ENCODE measurements at places on chromosomes 2 and 18.

GRCh38 chr2:58101500-58101899 is 54.9 kb downstream of the VRK2 start:
- DNase-seq: no peak

- DNase-seq: no peak
Measured at GRCh38 chr18:63150942-63151421, 168.6 kb downstream of the BCL2 start.

DNA sequence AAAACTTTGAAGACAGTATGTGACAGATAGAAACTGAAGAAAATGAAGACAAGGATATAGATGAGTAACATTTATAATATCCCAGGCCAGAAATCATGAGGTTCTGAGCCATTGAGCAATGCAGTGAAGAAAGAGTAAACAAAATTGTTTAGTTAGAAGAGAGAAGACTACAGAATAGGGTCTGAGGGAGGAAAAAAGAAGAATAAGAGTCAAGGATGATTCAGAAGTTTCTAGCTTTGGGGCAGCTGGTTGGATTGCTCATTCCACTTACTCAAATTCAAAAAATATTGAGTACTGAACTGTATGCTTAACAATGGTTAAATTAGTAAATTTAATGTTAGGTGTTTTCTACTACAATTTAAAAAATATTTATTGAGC is 155.0 kb upstream of the OTX1 start:
- no peak for DNase-seq

DNA sequence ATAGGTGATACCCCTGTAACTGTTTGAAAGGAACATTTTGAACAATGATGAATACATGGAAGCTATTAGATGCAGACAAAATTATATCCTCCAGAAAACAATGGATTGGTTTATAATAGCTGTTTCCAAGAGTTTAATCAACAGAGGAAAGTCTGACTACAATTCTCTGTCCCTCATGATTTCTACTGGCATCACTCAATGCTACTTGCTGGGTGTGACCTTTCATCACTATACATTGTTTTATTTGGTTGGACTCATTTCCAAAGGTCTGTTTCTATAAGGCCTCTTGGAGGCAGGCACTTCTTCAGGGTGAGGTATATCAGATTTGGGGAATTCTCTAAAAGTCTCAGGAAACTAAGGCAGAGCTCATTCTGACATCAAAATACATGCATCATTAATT is 636.1 kb upstream of the SLC8A1 start:
- no peak for DNase-seq

GRCh38 chr2:28293416-28293815 is 99.2 kb upstream of the FOSL2 start:
- DNase-seq: no peak

DNA sequence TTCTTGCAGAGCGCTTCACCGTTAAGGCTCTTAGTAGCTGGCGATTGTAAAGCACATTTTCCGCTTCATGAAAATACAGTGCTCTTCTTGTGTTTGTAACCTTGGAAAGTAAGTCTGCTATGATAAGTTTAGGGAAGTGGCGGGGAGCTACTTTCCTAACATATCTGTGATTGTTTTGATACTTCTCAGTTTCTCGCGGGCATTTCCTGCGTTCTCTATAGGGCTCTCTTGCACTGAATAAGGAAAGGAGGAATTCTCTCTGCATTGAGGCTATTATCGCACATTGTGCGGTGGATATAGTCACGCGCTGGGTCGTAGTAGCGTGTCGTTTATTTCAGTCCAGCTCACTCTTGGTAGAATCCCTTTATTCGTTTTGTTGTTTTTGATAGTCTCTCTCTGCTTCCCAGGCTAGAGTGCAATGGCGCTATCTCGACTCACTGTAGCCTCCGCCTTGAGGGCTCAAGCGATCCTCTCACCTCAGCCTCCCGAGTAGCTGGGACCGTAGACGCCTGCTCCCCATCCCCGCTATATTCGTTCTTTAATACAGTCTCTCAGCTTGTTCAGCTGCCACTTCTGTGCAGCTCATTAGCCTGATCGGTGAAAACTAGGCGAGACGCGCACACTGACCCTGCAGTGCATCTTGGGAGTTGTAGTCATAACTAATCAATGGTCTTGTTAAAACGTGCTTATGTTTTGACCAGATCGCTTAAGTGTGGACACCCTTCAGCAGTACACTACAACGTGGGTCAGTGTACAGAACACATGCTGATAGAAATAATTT is 1.0 kb upstream of the PPP4R3B start:
- DNase-seq: peak; percentile 43

GRCh38 chr2:113829761-113830160 is 60.1 kb upstream of the ACTR3 start:
- no peak for DNase-seq

DNA sequence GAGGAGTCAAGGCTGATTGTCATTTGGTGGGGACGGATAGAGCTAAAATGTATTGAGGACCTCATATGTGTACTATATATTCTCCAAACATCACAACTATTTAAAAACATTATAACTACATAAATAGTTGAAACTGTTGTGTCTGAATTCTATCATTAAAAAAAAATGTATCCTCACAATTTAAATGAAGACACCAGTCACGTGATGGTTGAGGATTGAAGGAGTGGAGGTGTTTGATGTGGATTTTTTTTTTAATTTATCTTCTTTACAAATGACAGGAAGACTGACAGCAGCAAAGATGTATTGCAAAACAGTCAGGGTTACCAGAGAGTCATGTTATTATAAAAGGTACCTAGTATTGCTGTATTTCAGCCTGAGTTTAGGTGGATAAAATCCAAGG is 30.0 kb downstream of the GNAL start:
- DNase-seq: no peak

GRCh38 chr18:21522530-21522929 is 78.0 kb downstream of the ESCO1 start:
- DNase-seq: no peak

- DNase-seq: no peak
Measured at GRCh38 chr2:82084679-82085392, 1780.3 kb upstream of the LRRTM1 start.

DNA sequence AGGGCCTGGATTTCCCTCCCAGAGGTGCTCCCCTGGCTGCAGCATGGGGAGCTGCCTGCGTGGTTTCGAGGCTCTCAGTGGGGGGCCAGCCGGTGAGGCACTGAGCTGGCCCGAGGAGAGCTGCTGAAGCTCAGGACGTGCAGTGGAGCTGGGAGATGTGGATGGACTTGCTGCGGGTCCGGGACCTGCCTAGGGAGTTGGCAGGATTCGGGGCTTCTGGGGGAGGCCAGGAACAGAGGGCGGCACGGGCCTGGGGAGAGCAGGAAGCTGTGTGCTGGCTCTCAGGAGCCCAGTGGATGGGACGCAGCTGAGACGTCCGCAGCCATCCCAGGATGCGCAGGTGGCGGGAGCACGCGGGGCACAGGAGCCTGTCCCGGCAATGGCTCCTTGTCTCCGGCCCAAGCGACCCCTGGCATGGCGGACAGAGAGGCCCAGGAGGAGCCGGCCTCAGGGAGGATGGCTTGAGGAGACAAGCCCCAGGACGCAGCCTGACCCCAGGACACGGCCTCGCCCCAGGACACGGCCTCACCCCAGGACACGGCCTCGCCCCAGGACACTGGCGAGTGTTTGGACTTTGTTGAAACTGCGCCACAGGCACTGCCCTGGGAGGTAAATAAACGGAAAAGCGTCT is 116.1 kb downstream of the NFATC1 start:
- DNase-seq: peak; percentile 31

DNA sequence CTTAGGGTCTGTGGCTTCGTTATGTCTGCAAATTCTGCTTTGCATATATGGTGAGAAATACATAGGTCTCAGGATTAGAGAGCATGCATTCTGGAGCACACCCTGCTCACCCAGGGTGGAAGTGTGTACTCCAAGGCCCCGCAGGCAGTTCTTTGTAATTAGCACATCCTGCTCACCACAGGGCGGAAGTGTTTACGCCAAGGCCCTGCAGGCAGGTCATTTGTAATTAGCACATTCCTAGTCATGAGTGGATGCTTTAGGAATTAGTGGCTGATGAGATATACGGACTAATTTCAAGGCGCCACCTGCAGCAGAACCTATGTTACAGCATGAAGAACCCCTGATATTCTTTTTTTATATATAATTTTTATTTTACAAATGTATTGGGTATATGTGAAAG is 4.2 kb downstream of the ALLC start:
- DNase-seq: peak; percentile 8

DNA sequence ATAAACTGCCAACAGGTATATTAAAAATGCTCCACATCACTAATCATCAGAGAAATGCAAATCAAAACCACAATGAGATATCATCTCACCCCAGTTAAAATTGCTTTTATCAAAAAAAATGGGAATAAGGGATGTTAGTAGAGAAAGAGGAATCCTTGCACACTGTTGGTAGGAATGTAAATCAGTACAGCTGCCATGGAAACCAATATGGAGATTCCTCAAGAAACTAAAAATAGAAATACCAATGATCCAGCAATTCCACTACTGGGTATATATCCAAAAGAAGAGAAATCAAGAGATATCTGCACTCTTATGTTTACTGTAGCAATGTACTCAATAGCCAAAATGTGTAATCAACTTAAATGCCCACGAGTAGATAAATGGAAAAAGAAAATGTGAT is 40.6 kb downstream of the ZRANB3 start:
- no peak for DNase-seq

DNA sequence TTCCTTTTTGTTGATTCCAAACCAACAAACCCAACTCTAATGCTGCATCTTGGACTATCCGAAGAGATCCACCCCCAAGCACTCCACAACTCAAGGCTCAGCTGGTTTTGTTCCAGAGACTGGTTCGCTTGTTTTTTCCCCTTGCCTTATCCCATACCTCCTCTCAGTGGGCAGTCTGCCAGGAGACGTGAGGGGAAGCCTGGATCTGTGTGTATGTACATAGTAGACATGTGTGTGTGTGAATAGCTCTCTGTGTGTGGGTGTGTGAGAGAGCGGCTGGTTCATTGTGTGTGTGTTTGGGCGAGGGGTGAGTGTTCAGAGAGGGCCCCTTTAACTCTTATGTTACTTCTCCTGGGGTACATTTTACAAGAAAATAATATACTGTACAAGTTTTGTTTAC is 94.4 kb downstream of the NRP2 start:
- no peak for DNase-seq

GRCh38 chr18:38948436-38948835 is 1382.8 kb upstream of the CELF4 start:
- DNase-seq: no peak

GRCh38 chr2:118496467-118496866 is 351.0 kb downstream of the EN1 start:
- no peak for DNase-seq

GRCh38 chr2:56008661-56009431 is 85.3 kb upstream of the EFEMP1 start:
- DNase-seq: peak; percentile 81

- DNase-seq: no peak
Measured at GRCh38 chr2:229748950-229749349, 34.6 kb upstream of the DNER start.

DNA sequence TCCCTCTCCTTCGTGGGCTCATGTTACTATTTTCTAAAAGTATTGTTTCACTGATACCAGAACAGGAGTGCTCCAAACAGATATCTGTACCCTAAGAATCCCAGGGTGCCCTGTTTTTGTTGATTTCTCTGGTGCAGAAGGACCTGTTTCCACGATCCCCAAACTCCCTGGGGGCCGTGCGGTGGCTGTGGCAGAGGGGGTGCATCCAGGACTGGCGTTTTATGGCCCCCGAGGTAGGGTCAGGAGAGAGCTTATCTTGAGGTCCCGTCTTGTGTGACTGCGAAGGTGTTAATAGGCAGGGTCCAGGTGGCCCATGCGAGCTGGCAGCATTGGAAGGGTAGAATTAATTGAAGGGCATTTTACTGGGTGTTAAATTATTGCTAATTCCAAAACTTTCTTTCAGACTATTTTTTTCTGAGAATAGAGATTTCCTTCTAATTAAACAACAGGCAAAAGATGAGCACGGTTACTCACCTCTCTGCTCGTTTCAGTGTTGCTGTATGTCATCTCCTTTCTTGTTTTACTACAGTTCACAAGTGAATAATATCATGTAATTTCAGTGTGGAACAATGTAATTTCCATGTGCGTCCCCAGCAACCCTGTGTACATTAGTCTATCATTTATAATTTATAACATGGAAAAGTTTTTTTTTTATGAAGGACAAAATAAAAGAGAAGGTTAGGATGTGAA is 8.2 kb downstream of the TWIST2 start:
- no peak for DNase-seq

DNA sequence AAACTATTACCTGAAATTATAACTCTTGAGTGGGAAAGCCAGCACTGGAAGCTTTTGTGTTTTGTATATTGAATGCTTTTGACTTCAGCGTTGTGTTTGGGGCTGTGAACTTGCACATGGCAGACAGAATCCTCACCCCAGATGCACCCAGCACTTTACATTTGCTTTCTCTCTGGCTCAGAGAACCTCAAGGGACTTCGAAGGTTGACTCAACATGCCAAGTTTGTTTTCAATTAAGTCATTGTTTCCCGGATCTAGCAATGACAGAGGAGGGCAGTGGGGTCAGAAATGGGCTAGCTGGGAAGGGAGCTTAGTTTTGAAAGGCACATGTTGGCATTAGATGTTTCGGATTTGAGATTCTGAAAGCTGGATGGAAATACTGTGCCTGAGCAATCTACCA is 22.4 kb downstream of the TET3 start:
- no peak for DNase-seq

DNA sequence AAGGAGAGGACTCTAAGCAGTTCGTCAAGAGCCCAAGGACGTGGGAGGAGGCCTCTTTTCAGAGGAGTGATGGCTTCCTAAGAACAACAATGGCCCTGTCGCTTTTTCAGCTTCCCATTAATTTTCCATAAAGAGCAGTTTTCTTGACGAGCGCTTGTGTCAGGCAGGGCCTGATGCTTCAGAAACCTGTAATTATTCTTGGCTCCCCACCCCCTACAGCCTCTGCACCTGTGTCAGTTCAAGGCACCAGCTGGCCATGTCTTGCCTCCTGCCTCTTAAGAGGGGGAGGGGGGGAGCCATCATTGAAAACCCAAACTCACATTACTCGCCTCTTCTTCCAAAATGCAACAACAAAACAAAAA is 32.3 kb downstream of the KLF7 start:
- no peak for DNase-seq

DNA sequence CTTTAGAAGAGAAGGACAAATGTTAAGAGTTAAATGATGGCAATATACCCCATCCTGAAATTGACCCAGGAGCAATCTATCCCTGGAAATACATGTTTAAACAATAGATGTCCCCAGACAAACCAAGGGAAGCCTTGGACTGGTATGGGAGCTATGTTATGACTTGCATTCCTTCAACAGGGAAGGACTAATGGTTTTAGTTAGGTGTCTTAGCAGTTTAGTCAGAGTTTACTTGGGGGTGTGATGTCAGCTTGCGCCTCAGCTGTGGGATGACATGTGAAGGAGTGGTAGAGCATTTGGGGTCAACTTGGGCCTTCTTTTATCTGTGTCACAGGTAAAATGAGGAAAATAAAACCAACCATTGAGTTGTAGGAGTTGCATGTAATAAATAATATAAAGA is 36.8 kb downstream of the SPC25 start:
- no peak for DNase-seq

GRCh38 chr2:211479536-211480150 is 923.2 kb downstream of the CPS1 start:
- no peak for DNase-seq
